ENCODE measurements at places on chromosomes 6 and 20.

GRCh38 chr6:137102851-137103492 is 58.2 kb upstream of the IL20RA start:
- DNase-seq = no peak

DNA sequence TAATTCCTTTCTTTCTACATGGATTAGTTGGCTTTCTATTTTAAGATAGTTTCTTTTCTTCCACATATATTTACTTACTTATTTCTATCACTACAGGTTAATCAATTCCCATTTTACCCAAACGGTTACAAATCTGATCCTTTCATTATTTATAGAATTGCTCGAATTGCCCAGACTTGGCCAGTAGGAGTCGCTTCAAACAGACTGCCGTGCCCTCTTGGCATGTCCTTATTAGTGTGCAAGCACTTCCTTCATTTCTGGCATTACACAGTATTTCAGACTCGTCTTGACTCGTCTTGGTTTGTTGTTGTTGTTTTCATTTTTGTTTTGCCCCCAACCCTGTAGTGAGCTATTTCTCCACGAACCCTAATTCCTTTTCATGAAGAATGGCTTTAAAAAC is 74.6 kb downstream of the SAMD3 start:
- DNase-seq = no peak

DNA sequence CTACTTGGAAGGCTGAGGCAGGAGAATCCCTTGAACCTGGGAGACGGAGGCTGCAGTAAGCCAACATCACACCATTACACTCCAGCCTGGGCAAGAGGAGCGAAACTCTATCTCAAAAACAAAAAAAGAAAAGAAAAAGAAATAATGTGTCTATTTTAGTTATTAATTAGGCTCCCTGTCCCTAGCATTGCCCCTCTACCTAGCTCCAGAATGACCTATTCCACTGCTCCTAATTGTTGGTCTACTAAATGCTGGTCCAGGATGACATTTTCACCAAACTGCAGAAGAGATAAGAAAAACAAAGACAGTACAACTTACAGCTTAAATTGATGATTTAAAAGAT is 429.7 kb upstream of the SOX4 start:
- DNase-seq = no peak

DNA sequence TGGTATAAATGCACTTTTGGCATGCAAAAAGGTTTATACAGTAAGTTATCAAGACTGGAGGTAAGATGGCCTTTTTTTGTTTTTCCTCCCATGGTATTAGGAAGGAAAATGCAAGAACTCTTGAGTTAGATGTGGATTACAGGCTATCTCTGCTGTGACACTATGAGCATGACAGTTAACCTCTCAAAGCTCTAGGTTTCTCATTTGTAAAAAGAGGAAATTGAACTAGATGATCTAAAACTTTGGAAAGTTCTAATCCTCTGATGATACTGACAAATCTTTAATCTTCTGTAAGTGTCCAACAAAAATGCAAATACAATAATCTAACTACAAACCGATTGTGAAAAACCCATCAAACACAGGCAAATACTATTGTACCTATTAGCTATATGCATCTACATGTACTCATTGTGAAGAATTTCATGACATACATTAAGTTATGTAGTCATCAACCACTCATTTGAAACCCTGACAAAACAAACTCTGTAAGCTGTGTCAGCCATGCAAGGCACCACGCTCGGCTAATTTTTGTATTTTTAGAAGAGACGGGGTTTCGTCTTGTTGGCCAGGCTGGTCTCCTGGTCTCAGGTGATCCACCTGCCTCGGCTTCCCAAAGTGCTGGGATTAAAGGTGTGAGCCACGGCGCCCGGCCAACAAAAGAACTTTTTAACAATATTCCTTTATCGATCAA is 4.2 kb downstream of the CDK19 start:
- no peak for DNase-seq

DNA sequence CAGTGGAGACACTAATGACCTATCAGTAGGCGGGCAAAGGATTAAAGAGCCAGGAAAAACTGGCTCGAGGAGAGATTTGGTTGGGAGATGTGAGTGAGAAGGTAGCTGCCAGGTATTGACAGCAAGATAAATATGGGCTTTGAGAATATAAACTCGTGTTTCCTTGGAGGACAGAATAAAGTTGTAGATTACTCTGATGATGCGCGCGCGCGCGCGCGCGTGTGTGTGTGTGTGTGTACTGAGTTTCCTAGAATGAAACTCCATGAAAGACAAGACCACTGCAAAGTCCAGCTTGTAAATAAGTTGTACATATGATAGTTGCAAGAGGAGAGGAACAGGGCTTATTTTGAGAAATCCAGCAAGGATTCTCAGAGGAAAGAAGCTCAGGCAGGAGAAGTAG is 13.3 kb upstream of the TREM2 start:
- DNase-seq = no peak

DNA sequence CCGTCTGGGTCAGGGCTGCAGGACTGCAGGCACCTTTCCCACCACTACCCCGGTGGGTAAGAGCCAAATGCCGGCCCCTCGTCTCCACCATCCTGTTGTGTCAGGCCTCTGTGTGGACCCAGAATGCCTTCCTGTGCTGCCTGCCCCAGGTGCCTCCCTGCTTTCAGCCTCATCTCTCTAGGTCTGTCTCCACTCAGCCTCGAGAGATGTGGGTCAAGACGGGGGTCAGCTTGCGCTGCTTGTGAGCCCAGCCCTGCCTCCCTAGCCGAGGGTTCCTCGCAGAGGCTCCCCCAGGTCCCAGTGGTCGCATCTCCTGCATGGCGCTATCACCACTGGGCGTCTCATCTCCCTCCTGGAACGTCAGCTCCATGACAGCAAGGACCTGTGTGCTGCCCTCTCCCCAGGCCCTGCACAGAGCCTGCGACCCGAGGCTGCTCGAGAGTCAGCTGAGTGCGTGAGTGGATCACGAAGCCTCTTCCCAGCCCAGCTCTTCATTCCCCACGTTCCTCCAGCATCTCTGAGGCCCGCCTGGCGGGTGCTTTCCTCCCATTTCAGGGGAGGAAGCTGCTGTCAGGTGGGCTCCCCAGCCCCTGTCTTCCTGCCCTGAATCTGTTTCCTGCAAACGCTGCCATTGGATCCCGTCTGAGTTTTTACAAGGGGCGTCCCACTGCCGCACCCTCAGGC is 38.7 kb upstream of the ZBP1 start:
- DNase-seq = no peak

- DNase-seq = no peak
These were observed 32.1 kb downstream of the NEDD9 start for GRCh38 chr6:11200356-11200755.

DNA sequence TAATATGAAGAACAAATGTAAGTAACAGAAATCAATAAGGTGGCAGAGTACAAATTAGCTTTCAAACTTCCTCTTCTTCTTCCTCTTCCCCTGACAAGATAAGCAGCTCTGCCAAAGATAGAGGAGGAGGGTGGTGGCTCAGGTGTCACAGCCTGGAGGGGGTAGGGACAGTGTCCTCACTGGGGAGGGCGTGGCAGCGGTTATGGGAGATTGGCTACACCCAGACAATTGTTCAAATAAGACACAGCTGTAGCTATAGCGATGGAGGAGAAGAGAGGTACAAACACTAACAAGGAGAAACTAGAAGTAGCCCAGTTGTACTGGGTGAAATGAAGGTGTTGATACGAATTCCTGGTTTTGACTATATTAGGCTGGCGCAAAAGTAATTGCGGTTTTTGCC is 198.5 kb downstream of the TBXT start:
- no peak for DNase-seq

- DNase-seq = no peak
These were observed 73.2 kb downstream of the CDH22 start for GRCh38 chr20:46235077-46235476.

DNA sequence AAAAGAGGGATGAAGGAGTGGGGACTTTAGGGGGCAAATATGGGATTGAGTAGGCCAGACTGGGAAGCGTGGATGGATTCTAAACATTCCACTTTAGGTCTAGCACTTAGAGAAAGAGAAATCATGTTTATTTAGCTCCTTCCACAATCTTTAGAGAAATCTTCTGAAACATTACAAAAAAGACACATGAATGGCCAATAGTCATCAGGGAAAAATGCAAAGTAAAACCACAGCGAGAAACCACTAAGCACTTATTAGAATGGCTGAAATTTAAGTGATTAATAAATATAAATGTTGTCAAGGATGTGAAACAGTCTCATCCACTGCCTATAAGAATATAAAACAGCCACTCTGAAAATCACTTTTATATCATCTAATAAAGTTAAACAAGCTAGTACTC is 46.9 kb downstream of the HLA-A start:
- no peak for DNase-seq

DNA sequence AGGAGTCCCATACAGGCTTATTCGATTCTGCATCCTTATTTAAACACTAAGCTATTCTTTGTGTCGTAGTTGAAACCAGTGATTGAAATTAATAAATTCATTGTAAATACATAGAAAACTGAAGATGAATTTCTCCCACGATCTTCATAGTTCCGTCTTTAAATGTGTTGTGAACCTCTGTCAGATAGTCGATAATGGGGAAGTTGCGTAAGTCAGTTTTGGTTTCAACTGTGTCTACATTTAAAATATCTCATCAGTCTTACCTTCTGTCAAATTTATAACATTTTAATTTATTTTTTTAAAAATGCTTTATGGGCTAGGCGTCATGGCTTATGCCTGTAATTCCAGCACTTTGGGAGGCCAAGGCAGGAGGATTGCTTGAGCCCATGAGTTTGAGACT is 12.7 kb downstream of the STX11 start:
- DNase-seq = no peak

DNA sequence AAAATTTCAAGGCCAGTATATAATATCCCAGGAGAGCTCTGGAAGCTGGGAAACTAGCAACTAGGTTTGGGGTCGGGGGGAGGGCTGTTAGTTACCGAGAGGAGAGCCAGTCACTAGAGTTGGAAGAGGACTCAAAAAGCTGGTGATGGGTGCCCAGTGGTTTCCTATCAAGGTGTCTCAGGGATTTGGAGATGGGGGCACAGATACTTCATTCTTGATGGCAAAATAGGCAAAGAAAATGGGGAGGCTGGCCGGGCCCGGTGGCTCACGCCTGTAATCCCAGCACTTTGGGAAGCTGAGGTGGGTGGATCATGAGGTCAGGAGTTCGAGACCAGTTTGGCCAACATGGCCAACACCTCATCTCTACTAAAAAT is 805 bp downstream of the PHF1 start:
- DNase-seq = no peak

- DNase-seq = no peak
These were observed 113.8 kb downstream of the LAMP5 start for GRCh38 chr20:9628141-9628540.

- DNase-seq = no peak
These were observed 29.6 kb downstream of the SUMO4 start for GRCh38 chr6:149429427-149430360.

DNA sequence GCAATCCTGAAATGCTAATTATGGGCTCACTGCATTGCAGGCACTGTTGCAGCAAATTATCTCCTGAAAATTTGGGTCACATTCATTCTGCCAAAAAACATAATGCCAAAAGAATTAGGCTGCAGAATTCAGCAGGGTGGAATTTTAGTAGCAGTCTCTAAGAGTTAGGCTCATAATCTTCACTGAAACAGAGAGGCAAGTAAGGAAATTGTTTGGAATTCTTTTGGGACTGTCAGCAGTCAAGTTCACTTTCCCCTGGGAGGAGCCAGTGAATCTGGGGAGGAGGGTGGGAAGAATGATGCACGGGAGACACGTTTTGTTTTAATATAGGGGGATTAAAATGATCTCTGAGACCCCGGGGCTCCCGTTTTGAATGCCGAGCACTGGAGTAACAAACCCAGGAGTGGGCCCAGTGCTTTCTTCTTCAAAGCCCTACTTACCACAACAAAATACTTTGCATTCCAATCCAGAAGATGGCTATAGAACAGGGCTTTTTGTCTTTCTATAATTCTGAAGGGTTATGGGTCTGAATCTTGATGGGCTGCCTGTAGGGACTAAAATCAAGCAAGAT is 44.7 kb downstream of the SOBP start:
- DNase-seq = no peak

GRCh38 chr6:89830170-89830809 is 610 bp downstream of the CASP8AP2 start:
- no peak for DNase-seq

GRCh38 chr20:36677422-36677771 is 31.4 kb upstream of the SLA2 start:
- no peak for DNase-seq

- DNase-seq = no peak
These were observed 169.9 kb upstream of the HDDC2 start for GRCh38 chr6:125471667-125472066.

GRCh38 chr6:48512390-48512789 is 401.4 kb upstream of the PTCHD4 start:
- DNase-seq = no peak

- no peak for DNase-seq
These were observed 148.5 kb downstream of the LY86 start for GRCh38 chr6:6736791-6737654.

DNA sequence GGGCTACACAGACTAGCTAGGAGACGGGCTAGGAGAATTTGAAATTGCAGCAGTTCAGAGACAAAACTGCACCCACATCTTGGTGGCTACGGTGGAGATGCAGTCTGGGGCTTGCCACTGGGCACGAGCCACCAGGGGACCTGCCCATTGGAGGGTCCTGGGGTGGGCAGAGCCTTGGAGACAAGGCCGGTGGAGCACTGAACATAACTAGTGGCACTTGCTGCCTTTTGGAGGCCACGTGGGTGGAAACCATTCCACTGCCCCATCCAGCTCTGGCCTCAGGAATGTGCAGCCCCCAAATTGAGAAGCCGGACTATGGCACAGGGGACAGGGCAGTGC is 113.4 kb downstream of the NFATC2 start:
- DNase-seq = no peak

- DNase-seq = no peak
These were observed 39.7 kb downstream of the ZC3H12D start for GRCh38 chr6:149445095-149445466.

DNA sequence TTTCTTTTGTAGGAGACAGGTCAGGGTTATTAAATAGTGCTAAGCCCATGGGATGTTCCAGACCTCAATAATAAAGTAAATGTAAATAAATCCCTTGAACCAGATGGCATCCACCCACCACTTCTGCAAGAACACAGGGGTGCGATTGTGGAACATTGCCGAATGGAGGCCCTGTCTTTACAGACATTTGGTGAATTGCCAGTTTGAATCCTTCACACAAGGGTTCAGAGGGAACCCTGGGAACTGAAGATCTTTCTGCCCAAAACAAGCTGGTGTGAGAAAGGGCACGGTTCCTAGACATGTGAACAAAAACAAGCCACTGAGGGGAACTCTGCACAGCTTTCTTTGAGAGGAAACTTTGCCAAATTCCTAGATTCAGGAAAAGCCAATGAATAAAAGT is 30.2 kb upstream of the RNF8 start:
- peak; percentile 51 for DNase-seq

- no peak for DNase-seq
These were observed 30.6 kb downstream of the TMEM14B start for GRCh38 chr6:10778230-10778629.

DNA sequence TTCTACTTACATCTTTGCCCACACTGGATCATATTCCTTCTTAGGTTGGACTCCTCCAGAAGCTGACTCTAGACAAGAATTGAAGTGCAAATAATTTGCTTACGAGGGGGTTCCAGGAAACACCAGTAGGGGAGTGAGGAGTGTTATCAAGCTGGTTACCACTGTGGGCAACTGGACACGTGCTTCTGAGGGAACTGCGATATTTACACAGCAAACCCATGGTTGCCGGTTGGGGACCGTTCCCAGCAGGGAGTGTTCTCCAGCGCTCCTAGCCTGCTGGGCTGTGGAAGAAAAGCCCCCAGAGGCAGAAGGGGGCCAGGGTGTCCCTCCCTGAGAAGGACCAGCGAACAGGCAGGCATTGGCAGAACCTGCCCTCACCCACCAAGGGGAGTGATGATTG is 21.7 kb downstream of the MDFI start:
- no peak for DNase-seq
